ENCODE measurements at places on chromosomes 7 and 10.

GRCh38 chr7:142434666-142435167 is 176.9 kb upstream of the PRSS58 start:
- DNase-seq = no peak

DNA sequence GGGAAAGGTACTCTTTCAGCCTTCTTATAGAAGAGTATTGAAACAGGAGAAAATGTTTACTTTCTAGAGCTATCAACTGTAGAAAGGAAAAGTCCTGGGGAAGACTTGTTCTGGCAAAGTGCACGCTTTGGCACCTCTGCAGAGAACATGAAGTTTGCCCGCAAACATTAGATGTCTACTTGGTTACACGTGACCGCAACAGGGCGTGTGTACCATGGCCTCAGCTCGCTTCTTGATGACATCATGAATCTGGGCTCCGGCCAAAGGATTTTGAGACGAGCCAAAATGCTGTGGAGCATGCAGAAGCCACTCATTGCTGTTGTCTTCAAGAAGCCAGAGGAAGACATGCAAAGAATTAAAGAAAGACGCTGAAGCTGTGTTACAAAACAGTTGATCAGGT is 8.6 kb upstream of the TAS2R60 start:
- no peak for DNase-seq

DNA sequence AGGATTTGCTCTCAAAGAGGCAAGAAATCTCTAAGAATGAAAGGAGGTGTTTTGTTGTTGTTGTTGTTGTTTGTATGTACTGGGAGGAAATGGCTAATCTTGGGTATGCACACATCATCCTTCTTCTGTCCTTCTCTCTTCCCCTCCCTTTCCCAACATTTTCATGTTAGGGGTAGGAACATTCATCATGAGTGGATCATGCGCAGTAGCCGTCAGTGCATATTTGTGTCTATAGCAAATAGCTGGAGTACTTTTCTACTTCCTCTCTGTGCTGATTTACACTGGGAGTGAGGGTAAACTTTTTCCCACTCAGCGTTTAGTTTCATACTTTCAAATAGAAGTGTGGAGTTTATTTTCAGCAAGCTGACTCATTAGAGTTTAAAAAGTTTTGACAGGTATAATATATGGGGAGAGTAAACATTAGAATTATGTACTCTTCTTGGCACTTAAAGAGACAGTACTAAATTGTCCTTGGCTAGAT is 80.5 kb upstream of the PRKG1 start:
- DNase-seq = no peak

- DNase-seq = no peak
These were observed 1.9 kb upstream of the UNC5B start for GRCh38 chr10:71210542-71210871.

- no peak for DNase-seq
These were observed 325.6 kb downstream of the THSD7A start for GRCh38 chr7:11506417-11506816.

- DNase-seq = no peak
These were observed 538.9 kb upstream of the IGFBP3 start for GRCh38 chr7:46459942-46460341.

GRCh38 chr10:70557876-70558275 is 44.7 kb downstream of the PRF1 start:
- DNase-seq = no peak

GRCh38 chr10:110818311-110819256 is 53.1 kb upstream of the PDCD4 start:
- no peak for DNase-seq

GRCh38 chr7:12092499-12093130 is 118.5 kb upstream of the TMEM106B start:
- DNase-seq = no peak

DNA sequence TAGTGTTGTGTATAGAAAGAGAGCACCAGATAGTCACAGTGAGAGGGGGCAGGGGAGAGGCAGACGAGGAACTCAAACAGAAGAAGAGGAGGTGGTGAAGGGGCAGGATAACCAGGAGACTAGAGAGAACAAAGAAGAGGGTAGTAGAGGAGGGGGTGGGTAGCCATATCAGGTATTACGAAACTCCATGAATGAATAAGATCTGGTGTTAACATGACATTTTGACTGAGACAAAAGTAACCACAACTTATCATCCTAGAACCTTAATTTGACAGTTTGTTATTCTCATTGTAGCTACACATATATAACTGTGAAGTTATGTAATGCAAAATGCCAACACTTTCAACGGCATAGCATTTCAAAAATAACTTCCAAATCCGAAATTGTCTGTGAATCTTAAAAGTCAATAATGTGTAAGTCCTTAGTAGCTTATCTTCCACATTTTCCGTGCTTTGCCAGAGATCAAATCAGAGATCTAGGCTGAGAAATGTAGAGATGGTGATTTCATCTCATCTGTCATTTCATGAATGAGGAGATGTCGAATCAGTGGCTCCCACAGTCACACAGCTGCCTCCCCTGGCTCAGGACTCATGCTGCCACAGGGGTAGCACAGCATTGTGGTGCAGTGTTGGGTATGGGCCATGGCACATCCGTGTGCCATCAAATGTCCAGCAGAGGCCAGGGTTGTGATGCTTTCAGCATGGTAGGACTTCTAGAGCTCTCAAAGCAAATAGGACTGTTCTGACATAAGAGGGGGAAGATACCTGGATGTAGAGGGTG is 202.1 kb downstream of the HECW1 start:
- no peak for DNase-seq

DNA sequence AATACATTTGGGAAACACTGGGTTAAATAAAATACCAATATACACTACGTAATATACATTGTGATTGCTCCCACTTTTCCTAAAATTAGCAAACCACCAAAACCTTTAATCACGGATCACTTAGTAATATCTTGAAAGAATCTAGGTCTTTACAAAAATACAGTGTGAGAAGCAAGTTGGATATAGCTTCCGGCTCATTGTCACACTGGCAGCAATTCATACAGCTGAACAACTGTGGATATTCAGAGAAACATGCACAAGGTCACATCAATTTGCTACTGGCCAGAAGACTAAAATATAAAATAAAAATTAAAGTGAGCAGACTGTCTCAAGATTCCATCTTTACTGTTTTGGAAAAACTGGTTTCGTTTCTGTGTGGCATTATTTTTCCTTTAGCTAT is 69.1 kb downstream of the ZNF438 start:
- DNase-seq = no peak

DNA sequence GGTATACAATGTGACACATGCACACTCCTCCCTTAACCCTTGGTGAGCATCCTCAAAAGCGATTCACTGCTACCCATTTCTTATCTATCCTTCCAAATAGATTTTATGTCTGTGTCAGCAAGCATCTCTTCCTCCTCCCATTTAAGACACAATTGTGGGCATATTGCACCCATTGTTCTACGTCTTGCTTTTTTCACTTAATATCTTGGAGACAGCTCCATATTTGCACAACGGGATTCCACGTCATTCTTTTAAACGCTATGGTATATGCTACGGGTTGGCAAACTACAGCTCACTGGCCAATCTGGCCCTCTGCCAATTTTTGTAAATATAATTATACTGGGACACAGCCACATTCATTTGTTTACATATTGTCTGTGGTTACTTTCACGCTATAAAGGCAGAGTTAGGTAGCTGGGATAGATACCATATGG is 88.6 kb downstream of the RNF216 start:
- no peak for DNase-seq

DNA sequence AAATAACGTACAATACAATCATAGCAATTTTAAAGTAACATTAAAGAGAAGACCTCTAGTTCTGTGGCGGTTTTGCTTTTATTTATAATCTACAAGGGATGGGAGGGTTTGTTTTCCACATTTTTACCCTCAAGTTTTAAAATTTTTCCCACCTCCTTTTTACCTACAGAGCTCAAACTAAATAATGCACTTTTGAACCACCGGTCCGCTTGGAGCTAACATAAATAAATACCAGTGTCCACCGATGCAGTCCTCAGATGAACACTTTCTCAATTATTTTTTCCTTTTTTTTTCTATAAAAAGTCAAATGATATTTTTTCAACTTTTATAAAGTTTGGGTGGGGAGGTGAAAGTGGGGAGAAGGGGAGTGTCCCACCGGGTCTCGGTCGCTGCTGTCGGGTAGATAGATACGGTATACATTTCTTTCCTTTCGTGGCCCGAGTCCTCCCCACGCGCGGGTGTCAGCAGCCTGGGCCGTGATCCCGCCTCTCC is 3.3 kb downstream of the ZNF503 start:
- no peak for DNase-seq

GRCh38 chr7:157674715-157675426 is 338.1 kb downstream of the DNAJB6 start:
- no peak for DNase-seq

GRCh38 chr10:49643241-49644034 is 29.6 kb downstream of the CHAT start:
- DNase-seq = no peak

DNA sequence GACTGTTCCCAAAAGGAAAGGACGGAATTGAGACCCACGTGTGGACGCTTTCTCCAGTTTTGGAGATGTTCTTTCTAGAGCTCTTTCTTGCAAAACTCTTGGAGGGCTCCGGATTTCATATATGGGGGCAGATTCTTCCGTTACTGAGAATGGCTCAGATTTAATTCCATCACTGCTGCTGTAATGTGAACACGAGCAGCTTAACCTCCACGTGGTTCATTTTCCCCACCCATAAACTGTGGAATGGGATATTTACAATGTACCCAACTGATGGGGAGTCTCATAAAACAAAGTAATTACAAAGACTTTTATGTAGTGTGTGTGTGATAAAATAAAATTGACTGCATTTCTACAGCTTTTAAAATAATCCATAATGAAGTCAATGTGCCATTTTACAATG is 15.1 kb upstream of the MSRB2 start:
- DNase-seq = no peak

DNA sequence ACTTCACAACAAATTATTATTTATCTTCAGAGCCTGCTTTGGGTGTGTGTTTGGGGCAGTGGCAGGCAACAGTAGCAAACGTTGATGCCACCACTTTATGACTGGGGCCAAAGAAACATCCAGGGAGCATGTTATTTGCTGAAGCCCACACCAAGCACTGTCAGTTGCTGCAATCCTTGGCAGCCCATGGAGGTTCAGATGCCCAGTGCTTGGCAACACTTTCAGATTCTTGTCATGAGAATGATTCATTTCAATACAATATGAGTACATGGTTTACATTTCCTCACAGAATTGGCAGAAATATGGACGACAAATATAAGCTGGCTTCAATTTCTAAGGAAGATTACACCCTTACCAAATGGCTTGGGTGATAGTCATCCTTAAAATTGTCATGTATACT is 46.5 kb upstream of the GLI3 start:
- no peak for DNase-seq

DNA sequence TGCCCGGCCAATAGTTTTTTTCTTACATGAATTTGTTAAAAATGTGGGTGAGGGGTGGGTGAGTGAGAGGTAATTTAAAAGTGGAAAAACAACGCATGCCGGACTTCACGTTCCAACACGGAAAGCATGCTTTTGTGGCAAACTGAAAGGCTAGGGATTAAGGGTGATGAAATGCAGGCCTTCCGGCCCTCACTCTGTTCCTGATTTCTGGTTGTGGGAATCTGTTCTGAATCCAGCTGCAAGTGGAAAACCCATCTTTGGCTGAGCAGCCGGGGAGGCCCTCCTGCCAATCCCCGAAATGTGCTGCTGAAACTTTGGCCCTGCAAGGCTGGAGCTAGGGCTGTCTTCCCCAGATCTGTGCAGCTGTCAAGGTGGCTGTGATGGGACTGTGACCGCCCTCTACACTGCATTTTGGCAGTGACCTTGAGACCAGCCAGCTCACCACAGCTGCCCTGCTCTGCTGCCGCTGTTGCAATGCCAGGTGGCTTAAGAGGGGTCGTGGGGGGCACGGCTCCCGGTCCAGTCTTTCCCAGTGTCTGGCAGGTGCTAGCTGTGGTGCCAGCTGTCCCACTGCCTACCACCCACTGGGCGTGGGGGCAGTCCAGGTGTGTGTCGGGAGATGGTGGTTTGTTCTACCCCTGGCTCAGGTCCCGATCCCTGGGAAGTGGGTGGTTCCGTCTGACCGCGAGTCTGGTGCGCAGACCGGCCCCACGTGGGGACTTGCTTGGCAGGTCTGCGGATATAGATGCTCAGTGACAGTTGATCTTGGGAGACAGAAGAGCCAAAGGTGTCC is 39.0 kb downstream of the TET1 start:
- no peak for DNase-seq

DNA sequence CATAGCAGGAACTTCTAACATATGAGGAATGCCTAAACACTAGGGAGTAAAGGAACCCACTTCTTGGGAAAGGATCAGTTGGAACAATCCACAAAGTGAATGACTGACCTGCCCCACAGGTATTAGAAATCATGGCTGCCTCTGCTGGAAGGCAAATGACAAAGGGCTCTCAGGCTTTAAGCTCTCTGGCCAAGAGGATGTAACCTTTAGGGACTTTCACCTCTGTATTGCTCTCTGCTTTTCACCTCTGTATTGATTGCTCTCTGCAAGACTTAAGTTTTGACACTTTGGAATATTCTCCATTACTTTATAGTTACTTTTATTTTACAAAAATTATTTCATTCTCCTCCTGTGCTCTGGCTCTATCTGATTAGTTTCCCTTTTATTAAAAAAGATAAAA is 248.0 kb downstream of the LRRTM3 start:
- no peak for DNase-seq

GRCh38 chr10:68223535-68224165 is 8.3 kb downstream of the ATOH7 start:
- DNase-seq = no peak

DNA sequence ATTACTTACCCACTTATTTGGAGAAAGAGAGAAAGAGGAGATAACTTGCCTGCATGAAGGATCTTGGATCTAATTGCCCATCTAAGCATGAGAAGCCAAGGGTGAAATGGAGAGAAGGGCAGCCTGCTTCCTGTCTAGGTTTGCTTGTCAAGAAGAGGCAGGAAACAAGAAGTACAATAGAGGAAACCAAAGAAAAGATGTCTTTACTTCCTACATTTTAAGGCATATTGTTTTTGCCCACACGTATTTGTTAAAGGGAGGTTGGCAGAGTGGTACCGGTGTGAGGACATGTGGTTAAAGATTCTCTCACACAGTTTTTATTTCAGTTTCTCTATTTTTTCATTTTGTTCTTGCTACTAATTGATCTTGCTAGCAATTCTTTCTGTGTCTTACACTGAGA is 6.0 kb upstream of the TAS2R38 start:
- DNase-seq = no peak

GRCh38 chr10:44180321-44181168 is 204.4 kb downstream of the CXCL12 start:
- DNase-seq = no peak

- DNase-seq = no peak
These were observed 92.6 kb upstream of the PODXL start for GRCh38 chr7:131649003-131649541.

DNA sequence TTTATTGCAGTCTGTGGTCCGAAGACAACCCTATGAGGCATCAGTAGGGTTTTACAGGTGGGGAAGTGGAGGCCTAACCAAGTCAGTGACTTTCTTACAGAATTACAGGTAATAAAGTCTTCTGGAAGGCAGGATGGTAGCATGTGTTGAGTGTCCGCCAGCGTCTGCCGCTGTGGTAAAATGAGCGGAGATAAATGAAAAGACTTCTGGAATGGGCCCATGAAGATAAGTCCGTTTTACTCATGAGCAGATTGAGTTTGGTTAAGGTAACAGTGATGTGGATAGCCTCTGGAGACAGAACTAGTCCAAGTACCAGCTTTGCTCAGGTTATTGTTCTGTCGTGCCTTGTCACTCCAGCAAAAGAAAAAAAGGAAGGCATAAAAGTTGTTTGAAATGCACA is 966 bp downstream of the FBH1 start:
- no peak for DNase-seq

Measured in HCT116 (cell line).